ENCODE measurements at places on chromosomes 1 and 21.

GRCh38 chr1:14737561-14738094, 139.1 kb downstream of the KAZN start:
- peak; percentile 17 for DNase-seq

DNA sequence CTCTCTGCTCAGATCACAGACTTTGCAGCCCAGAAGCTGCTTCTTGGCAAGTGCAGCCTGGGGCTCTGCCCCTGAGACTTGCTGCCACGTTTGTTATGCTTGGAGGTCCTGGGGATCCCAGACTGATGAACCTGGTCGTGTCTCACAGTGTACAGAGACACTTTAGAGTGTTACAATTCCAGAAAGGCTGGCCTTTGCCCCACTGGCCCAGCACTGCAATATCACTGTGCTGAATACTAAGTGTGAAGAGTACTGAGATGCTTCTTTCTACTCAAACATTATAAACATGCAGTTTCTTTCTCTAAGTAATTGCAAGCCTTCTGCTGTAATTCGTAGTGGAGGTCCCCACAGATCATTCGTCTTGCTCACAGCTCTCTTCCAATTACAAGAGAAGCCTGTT, 133.2 kb downstream of the MAP3K21 start:
- no peak for DNase-seq

DNA sequence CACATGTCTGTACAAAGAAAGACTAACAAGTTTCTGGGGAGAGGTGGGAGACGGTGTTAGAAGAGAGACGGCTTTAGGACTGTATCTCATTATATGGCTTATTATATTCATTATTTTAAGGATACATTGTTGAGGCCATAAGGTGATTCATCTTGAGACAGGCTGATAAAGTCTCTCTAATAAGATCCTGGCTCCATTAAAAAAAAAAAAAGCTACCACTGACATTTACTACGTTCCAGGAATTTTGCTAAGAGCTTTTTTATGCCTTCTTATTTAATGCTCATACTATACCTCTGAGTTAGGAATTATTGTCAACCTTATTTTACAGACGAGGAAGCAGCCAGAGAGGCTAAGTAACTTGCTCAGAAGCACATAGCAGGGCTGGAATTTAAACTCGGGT, 173.7 kb downstream of the GABPA start:
- DNase-seq, result no peak

DNA sequence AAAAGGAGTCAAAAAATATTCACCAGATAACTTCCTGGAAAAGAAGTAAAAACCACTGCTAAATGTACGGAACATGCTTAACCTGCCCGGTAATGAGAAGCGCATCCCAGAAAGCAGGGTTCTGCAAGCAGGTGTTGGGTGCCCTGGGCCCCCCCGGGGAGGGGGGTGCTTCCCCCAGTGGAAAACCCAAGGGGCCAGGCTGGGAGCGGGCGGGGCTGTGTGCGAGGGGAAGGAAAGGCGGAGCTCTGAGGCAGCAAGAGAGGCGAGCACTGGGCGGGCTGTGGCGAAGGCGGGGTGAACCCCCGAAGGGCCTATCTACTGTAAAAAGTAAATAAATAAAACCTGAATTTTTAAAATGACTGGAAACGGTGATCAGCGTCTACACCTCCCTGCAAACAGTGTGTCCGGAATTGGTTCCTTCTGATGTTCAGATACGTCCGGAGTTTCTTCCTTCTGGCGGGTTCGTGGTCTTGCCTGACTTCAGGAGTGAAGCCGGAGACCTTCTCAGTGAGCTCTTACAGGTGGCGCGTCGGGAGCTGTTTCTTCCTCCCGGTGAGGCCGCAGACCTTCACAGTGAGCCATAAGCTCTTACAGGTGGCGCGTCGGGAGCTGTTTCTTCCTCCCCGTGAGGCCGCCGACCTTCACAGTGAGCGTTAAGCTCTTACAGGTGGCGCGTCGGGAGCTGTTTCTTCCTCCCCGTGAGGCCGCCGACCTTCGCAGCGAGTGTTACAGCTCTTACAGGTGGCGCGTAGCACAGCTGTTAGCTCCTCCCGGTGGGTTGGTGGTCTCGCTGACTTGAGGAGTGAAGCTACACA, 13.4 kb downstream of the FTCD start:
- DNase-seq, result no peak

- DNase-seq, result no peak
Measured at GRCh38 chr1:58890113-58890512, 106.3 kb upstream of the JUN start.

DNA sequence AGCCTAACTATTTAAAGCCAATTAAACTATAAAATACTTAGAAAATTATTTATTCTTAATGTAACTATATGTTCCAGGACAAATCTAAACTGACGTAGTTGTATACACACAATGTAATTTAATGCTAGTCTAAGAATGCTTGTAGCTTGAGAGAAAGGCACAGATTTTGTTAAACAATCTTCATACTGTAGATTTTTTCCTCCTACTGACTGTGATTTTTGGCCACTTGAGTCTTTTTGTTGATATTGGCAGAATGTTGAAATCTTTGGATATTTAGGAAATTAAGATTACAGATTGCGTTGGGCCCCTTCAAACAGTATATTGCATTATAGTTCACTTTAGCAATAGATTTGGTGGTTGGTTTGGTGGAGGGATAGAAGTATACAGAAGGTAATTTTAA, 40.5 kb downstream of the ATF3 start:
- DNase-seq, result no peak

DNA sequence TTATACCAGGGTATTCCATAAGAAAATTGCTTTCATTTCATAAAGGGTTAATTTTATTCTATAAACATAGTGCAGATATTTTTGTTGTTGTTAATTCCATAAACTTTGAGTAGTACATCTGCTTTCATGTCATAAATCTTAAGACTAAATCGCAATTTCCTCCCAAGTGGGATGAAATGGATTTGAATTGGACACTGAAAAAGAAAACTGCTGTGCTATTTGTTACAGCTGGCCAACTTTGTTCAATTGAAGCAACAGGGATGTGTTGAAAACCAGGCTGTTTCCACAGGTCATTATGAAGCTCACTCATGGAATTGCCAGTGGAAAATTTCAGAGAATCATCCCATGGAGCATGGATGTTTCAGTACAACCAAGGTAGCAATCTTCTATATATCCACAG, 252.5 kb upstream of the RGS18 start:
- DNase-seq, result no peak

GRCh38 chr1:27630859-27631491, 4.0 kb downstream of the FGR start:
- peak; percentile 69 for DNase-seq

DNA sequence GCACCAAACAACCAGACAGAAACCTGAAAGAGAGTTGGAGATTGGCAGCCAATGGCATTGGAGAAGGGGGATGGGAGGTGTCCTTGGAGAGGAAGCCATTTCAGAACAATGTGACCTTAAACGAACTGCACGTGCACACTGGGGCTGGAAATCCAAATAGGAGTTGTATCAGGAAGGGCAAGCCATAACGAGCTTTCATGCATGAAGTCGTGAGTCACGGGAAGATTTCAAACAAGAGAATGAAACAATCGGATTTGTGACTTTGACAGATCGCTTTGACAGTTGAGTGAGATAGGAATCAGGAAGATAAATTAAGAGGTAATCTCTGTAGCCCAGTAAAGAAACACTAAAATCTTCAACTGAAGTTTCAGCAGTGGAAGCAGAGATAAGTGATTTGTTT, 445.8 kb upstream of the ZP4 start:
- no peak for DNase-seq

GRCh38 chr21:26449161-26449560, 123.9 kb downstream of the CYYR1 start:
- DNase-seq, result no peak

DNA sequence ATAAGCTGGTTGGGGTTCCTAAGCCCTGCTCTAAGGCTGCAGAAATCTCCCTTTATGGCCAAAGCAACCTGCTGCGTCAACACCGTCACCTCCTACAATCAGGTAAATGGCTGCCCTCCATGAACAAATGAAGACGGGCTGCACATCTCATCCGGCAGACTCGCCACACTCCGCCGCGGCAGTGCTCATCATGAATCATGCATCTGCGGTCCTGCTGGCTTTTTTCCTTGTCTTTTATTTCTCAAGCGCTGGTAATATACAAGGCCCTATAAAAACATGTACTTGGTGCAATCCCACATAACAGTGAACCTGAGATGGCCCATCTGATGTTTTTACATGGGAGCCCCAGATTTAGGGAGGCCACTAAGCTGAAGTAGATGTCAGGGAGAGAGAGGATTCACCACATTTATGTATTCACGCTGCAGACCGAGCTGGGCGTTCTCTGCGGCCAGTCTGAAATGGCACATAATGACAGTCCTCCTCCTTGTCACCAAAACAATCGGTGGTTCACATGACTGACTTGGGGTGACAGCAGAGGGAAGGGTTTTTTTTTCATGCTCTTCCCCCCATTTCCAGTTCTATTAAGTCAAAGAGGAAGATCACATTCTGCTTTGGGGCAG, 91.6 kb downstream of the KAZN start:
- DNase-seq, result no peak

- DNase-seq, result no peak
Measured at GRCh38 chr1:248114890-248115289, 19.9 kb downstream of the OR2L13 start.

DNA sequence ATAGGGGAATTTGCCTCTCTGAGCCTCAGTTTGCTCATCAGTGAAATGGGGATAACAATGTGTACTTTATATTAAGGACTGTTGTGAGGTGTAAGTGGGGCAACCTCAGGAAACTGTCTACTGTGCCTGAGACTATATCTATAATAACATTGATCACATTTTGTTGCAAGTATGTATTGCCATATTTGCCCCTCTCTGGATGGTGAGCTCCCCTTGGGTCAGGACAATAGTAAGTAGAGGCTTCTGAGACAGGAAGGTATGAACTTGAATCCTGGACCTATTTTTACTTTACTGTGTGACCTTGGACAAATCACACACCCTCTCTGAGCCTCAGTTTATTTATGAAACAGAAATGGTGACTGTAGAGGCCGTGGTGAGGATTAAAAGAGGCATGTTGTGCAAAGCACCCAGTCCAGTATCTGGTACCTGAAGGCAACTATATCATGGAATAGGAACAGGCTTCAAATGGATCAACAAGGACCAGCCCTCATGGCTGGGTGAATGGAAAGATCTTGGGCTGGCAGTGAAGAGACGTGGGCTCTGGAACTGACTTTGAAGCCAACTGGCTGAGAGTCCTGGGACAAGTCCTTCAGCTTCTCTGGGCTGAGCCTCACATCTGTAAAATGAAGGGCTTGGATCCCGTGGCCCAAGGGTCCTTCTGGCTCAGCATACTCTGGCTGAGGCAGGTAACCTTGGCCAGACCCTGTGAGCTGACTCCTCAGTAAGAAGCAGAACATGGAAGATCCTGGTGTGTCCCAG, 35.0 kb upstream of the ID3 start:
- DNase-seq, result no peak

- DNase-seq, result no peak
Measured at GRCh38 chr1:57013522-57013921, 47.7 kb upstream of the C8B start.

- no peak for DNase-seq
Measured at GRCh38 chr1:47389731-47390130, 26.4 kb upstream of the FOXE3 start.

DNA sequence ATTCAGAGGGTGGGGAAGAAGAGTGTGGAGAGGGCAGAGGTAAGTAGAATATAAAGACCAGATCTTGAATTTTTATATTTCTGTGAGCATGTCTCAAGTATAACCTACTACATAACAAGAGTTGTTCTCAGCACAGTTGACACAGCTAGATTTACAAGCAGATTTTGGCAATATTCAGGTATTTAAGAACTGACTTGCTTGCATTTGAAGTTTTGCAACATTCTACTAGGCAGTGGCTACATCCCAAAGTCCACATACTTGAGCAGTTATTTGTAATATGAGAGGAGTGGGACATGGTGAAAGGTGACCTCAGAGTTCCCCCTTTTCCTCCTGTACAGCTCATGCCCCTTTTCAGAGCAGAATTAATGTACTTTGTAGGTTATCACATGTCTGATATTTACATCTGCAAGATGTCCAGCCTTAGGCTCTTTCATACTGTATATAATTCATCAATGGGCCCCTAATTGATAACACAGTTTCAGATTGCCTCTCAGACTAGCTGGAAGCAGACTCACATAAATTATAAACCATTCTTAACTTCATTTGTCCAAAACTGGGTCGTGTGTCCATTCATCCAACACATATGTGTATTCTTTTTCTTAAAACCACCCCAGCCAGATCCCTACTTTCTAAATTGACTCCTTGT, 136.7 kb upstream of the RAVER2 start:
- no peak for DNase-seq

- DNase-seq, result no peak
Measured at GRCh38 chr1:61202854-61203598, 120.7 kb downstream of the NFIA start.

- DNase-seq, result no peak
Measured at GRCh38 chr1:66351478-66351877, 182.5 kb upstream of the SGIP1 start.

- DNase-seq, result no peak
Measured at GRCh38 chr1:177817937-177818875, 151.7 kb downstream of the SEC16B start.

DNA sequence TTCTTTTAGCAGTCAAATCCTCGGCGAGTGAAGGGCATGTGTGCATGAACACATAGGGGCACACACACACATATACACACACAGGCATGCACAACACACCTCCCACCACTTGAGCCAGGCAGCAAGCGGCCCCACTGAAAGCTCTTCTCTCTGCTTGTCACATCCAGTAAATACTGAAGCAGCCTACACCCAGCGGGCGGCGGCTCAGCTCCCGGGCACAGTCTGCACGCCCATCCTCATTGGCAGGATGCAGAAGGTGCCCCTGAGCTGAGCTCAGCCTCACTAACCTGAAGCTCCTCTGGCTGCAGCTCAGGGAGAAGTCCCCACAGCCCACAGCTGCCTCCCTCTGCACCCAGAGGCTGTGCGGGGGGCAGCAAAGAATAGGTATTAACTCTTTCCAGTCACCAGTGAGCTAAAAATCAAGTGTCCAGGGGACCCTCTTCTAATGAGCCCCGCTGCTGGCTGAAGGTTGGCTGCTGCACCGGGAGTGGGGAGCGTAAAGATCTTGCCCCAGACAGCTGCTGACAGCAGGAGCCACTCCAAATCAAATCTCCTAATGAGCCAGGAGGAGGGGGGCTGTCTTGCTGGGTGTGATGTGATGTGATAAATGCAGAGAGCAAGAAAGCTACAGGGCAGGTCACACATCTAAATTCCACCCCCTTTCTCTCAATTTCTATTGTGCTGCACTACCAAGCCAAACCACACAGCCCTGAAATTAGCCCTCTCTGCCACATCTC, 12.5 kb downstream of the RGS8 start:
- DNase-seq, result no peak

DNA sequence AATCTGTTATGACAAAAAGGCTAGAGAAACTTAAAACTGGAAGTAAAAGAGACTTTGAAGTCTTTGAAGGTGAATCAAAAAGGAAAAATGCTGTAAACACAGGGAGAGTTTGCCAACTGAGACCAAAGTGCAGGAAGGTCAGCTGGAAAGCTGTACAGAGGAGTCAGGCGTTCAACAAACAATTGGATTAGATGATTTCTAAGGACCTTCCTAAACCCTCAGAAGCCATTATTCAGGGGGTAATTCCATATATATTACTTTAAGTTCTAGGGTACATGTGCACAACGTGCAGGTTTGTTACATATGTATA, 156.8 kb downstream of the ZBTB18 start:
- DNase-seq, result no peak

- DNase-seq, result peak; percentile 64
Measured at GRCh38 chr21:35039595-35040289, 9.4 kb downstream of the RUNX1 start.

- DNase-seq, result no peak
Measured at GRCh38 chr21:46021978-46022544, 40.5 kb downstream of the COL6A1 start.

- DNase-seq, result no peak
Measured at GRCh38 chr1:43621861-43622260, 28.1 kb upstream of the KDM4A start.

GRCh38 chr1:109274533-109275476, 8.1 kb downstream of the PSRC1 start:
- DNase-seq, result no peak

All from DND-41 (cell line).